ENCODE measurements at places on chromosomes 7 and 10.
A peak's percentile ranks its signal among the peaks of the same experiment; 100 is the strongest.

- DNase-seq: no peak
Measured at GRCh38 chr10:121624836-121625486, 26.7 kb upstream of the FGFR2 start.

DNA sequence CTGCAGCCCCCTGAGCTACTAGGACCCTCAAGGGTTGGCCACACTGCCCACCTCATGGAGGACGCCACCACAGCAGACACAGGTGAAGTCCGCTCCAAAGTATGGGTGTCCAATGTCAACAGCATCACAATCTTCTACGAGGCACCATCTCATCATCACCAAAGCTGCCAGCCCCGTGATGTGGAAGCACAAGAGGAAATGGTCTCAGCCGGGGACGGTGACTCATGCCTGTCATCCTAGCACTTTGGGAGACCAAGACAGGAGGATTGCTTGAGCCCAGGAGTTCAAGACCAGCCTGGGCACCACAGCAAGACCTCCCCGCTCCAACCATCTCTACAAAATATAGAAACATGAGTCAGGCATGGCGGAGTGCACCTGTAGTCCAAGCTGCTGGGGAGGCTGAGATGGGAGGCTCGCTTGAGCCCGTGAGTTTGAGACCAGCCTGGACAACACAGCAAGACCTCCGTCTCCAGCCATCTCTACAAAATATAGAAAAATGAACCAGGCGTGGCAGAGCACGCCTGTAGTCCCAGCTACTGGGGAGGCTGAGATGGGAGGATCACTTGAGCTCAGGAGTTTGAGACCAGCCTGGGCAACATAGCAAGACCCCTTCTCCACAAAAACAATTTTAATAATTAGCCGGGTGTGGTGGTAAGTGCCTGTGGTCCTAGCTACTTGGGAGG, 48.8 kb upstream of the MYL10 start:
- DNase-seq: peak; percentile 34

DNA sequence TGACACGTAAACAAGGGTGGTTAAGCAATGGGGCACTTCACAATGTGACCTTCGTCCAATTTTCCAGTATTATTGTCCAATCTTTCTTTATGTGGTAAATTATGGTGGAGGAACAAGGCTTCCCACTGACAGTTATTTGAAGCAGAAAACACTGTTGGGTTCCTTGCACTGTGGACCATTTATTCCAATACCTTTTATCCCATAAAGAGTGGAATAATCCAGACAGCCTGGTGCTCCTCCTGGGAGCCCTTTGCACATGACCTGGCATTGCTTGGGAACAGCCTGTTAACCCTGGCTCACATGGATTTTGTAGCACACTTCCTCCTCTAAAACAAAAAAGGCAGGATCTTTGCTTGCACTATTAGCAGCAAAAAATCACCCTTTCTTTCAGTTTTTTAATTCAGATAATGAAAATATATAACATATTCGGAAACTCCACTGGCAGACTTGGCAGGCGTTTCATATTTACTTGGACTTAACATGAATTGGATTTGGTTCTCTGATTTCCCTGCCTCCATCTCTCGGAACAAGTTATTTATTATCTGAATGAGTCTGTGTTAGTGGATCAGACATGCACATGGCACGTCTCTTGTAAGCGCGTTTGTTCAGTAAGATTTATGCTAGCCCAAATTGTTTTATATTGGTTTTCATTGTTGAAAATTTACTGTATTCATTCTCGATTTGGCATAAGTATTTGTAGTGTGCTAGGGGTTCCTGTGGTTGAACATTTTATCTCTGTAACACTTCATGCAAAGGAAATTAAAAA, 59.3 kb downstream of the BMPER start:
- DNase-seq: no peak

- DNase-seq: no peak
Measured at GRCh38 chr10:76509446-76509845, 1078.0 kb downstream of the LRMDA start.

- peak; percentile 62 for DNase-seq
Measured at GRCh38 chr7:128812514-128813168, 17.6 kb upstream of the FLNC start.

- no peak for DNase-seq
Measured at GRCh38 chr10:102696736-102697135, 17.5 kb downstream of the ARL3 start.

GRCh38 chr10:101897633-101898032, 54.0 kb upstream of the KCNIP2 start:
- DNase-seq: no peak

- no peak for DNase-seq
Measured at GRCh38 chr7:22420973-22421635, 64.2 kb upstream of the RAPGEF5 start.

DNA sequence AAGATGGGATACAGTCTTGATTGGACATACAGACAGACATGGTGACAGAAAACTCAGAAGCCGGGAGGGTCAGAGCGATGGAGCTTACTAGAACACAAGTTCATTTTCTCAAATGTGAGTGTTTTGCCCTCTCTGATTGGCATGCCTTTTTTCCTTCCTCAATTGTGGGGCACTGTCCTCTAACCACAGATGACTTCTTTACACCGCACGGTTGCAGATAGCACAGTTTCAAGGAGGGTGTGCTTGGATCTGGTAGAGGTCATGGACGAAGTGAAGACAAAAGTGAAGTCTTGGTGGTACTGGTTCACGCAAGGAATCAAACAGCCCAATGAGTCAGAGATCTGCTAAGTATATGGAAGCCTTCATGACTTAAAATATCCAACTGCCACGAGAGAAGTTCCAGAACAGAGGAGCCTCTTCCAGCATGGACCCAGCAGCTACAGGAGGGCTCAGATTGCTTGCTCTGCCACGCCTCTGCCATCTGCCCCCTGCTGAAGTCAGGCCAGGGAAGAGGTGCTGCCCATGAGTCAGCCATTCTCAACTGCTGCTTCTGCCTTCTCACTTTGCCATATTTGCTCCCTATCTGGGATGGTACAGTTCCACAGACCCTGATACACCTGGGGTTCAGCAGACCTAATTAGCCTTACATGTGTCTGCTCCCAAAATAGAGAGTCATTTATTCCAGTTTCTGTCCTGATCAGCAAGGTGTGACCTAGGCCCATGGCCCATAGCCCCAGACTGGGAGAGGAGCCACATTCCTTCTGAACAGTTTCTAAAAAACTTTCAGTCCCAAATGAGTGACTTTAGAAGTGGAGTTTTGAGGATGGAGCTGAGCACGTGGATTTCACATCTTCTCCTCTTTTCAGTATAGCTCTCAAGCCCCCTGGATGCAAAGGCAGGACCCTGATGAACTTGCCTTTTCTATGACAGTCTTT, 413.8 kb downstream of the KCNMA1 start:
- DNase-seq: peak; percentile 28
